ENCODE measurements at places on chromosomes 3 and 15.

GRCh38 chr3:29618395-29619282 lies 337.8 kb downstream of the RBMS3 start:
- DNase-seq: peak; percentile 71

DNA sequence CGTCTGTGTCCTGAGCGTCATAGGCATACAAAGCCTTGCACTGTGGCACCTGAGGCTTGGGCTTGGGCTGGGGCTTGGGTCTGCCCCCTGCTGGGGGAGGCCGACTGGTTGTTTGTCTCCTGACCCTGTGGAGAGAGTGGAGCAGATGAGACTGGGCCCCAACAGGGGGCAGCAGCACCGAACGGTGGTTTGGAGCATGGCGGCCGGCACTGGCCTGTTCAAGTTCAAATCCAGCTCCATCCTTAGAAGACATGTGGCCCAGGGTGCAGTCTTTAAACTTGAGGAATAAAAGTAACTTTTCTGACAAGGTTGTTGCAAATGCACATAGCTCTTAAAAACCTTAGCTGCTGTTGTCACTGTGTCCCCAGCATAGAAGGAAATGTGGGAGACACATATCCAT lies 33.3 kb downstream of the CCNB2 start:
- peak; percentile 24 for DNase-seq

DNA sequence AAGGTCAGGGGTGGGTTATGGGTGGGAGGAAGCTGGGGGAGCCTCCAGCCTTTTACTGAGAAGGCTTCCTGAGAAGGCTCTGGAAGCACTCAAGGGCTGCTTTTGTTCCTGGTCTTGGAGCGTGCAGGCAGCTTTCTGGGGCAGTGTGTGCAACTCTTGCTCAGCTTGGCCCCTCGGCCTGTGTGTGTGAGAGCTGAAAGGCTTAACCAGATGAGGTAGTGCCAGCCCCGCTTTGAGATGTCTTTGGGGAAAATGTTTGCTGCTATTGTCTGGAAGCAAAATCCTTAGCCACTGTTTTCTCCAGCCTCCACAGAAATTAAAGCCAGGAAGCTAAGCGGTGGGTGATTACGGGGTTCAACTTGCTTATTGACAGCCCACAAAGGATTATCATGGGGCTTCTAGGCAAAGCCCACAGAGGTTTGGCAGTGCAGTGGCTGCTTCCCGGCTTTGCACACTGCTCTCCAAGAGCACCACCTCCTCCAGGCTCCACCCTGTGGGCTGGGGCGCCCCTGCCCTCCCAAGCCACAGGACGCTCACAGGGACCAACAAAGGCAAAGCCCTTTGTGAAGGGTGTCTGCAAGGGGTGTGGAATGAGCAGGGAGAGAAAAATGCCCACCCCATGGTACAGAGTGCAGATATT lies 121.7 kb upstream of the TLE3 start:
- no peak for DNase-seq

DNA sequence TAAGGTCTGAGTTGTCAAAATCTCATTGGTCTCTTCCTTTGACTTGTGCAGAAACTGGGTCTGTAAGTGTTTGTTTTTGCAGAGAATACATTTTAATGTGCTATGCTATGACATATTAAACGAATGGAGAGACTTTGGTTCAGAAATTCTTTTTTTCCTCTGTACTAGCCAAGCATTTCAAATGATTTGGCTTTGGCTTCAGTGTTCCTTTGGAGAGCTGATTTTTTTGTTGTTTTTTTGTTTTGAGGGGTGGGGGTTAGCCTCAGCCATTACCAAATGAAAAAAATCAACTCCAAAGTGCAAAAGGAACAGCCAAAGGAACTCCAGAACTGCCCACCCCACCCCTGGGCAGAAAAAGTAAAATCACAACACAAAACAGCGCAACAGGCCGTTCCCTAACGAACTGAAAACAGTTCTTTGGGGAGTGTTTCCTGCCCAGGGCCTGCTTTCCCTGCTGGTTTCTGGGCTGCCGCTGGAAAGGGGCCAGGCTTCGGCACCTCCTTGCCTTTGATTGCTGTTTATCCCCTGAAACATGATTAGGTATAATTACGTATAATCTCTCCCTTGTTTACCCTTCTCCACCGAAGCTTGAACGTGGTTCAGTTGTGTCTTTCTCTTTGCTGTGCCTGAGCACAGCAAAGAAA lies 57.6 kb upstream of the NEO1 start:
- no peak for DNase-seq

DNA sequence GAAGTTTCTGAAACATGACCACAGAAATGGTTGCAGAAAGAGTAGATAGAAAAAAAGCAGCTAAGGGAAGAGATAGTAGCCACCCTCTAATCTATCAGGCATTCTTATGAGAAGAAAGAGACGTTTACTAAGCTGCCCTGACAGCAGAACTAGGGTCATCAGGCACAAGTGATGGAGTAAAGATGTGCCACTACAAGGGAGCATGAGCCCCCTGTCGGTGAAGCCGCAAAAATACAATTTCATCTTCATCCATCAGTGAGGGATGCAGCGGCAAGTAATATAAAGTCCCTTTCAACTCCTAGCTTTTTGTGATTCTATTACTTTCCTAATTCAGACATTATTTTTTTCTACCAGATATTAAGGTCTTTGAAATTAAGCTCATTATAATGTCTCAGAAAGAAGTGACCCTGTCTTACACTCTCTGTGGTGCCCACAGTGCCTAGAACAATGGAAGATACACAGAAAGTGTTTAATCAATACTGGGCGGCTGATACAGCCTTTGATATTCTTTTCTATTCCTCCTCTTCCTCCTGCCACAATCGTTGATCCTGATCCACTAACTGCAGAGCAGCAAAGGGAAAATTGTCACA lies 651.6 kb downstream of the NTRK3 start:
- no peak for DNase-seq

GRCh38 chr3:66898155-66898554 lies 100.0 kb upstream of the KBTBD8 start:
- DNase-seq: no peak

DNA sequence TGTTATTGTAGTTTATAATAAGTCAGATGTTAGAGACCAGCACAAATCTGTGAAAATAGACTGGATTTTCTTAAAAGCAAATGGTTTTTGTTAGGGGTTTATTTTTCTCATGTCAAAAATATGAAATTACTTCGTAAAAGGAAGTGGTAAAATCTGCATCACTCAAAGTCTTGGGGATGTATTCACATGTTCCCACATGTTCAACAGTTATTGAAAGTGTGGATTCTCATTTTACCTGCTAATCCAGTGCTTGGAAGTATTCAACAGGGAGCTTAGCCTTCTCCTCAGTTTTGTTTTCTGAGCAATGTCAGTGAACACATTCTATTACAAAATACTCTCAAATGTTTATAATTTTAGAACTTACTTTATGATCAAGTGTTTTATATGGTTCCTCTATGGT lies 352.0 kb downstream of the SOX2 start:
- no peak for DNase-seq

DNA sequence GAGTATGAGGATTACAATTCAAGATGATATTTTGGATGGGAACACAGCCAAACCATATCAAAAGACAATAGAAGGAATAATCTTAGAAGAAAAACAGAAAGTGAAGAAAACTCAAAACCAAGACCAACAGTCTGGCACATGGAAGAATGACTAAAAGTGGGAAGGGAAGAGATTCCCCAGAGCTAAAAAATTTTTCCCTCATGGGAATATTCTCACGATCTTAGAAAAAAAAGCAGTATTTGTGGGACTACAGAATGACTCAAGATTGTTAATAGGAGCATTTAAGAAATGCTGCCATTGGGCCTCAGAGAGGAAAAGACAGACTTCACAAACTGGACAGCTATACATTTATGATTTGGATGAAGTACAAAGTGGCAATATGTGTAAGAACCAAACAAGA lies 18.3 kb downstream of the OSTN start:
- peak; percentile 38 for DNase-seq

DNA sequence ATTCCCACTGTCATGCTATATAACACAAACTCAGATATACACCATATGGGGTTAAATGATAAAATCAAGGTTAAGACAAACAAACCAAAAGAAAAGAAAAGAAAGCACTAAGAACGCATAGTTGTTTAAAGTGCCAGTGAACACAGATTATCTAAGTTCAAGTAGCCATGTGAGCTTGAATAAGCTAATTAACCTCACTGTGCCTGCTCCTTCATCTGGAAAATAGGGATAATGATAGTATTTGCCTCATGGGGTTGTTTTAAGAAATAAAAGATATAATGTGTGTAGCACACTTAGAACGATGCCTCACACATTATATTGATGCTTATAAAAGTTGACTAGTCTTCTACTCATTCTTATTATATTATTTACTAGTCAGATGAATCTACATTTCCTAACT lies 72.6 kb upstream of the IL12A start:
- no peak for DNase-seq

- DNase-seq: no peak
These were observed 99.7 kb downstream of the XXYLT1 start for GRCh38 chr3:195171093-195171873.

GRCh38 chr3:112303764-112304325 lies 9.8 kb upstream of the SLC9C1 start:
- DNase-seq: peak; percentile 11

GRCh38 chr15:99506399-99506798 lies 59.4 kb upstream of the MEF2A start:
- DNase-seq: no peak

DNA sequence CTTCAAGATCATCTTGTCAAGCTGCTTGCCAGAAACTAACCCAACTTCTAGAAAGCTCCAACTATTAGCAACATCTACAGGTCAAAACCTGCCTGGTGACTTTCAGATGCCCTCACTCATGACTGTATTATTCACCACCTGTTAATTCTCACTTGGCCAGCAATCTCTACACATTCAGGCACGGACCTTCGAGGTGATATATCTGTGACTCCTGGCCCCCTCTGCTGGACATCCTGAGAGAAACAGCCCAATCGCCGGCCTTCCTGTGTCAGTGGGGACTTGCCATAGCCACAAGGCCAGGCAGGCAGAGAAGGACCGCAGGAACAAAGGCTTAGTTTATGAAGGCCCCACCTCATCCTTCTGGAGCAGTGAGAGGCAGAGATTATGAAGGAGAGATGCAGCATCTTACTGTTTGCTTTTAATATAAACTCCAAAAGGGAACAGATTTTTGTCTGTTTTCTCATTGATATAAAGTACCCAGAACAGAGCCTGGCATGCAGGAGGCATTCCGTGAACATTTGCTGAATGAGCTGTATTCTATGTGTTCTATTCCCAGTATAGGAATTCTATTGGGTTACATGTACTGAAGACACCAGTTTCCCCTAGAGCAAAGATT lies 24.4 kb upstream of the OCA2 start:
- peak; percentile 68 for DNase-seq

- no peak for DNase-seq
These were observed 33.0 kb upstream of the TMEM158 start for GRCh38 chr3:45259133-45259532.

GRCh38 chr15:29272219-29272618 lies 2.6 kb upstream of the NSMCE3 start:
- DNase-seq: no peak

Measured in AG10803 (cell line).